BJ (cell line): ENCODE measurements at places on chromosomes 1 and 21. TPM values are rescaled to one million over a fixed set of nuclear protein-coding genes. Genes with fewer than 3 reads are reported as not detected.

Gene ATP6V1G3
- not detected in 2 replicates for polyA plus RNA-seq

DNA sequence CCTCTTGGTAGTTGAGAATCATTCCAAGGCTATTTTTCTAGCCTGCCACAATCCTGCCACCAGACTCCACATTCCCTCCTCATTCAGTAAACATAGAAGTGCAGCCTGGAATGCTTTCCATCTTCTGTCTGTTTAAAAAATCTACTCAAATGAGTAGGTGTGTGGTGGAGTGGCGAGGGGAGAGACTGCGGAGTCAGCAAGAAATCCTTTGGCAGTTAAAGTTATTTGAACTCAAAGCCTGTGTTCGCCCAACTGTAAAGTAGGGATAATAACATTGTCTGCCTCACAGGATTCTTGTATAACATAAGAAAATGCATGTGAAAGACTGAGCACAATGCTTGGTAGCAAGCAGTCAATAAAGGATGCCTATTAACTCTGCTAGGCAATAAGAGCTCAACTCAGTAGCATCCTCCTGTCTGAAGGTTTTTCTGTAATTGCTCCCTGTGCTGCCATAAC, 22.2 kb upstream of the DPT start:
- DNase-seq = no peak

- no peak for DNase-seq
Observed at GRCh38 chr1:180572760-180573159, 14.0 kb downstream of the OVAAL start.

Gene IGSF21
- not detected in 2 replicates for polyA plus RNA-seq

Gene SAMD13
- polyA plus RNA-seq = 0.20 and 0.43 TPM in 2 replicates

DNA sequence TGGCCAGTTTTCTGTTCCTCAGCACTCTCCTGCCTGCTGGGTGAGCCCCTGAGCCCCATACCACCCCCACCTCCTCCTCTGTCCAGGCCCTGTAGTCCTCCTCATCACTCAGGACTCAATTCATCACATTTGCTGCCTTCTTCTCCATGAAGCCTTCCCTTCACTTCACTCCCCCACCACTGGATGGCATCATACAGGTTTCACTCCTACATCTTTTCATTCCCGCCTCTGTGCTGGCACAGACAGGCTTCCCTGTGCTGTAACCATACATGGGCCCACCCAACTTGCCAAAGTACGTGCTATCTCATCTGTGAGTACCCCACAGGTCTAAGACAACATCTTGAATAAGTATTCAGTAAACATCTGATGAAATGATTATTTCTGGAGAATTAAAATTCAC, 56.9 kb downstream of the SLC45A1 start:
- DNase-seq = no peak

Gene PRRX1
- 152 and 154 TPM in 2 replicates for polyA plus RNA-seq

DNA sequence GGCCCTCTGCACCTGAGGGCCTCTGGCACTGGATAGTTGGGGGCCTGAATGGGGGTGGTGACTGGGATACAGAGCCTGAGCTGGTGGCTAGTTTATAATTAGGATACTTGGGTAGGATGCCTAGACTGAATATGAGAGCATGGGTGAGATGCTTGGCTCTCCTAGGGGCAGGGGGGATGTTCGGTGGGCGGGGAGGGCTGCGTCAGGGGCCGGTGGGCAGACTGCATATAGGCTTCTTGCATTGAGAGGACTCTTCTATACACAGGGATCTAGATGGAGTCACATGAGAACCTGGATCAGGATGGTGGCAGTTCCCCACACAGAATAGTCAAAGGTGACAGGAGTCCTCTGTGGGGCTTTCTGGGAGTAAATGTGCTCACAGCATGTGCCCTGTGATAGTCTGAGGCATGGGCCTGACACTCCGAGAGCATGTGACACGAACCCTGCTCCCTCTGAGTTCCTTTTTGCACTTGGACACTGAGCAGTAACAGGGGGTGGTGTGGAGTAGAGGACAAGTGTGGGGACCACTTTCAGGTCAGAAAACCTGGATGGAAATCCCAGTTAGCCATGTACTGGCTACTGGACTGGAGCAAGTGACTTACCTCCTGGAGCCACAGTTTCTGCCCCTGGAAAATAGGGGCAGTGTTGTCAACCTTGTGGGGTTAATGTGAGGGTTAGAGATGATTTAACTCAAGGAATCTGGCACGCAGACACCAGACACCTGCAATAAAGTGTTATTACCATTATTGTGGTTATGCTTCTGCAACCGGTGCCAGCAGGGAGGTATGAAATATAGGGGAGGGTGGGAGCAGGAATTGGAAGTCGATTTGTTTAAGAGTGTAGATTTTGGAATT, 2.2 kb downstream of the MAP7D1 start:
- DNase-seq = no peak

GRCh38 chr21:35127851-35128250, 78.7 kb upstream of the RUNX1 start:
- DNase-seq = no peak

DNA sequence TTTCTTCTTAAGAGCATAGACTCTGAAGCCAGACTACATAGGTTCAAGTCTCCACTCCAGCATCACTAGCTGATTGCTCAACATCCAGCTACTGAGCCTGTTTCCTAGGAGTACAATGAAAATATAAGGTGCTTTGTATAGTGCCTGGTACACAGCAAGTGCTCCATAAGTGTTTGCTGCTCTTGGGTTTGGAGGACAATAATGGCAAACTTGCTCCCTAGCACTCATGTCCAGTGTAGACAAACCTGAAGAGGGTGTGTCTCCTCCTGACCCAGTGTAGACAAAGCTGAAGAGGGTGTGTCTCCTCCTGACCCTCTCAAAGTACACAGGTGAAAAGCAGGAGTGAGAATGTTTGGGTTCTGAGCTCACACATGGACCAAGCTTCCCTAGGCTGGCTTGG, 10.5 kb upstream of the ECE1 start:
- no peak for DNase-seq

DNA sequence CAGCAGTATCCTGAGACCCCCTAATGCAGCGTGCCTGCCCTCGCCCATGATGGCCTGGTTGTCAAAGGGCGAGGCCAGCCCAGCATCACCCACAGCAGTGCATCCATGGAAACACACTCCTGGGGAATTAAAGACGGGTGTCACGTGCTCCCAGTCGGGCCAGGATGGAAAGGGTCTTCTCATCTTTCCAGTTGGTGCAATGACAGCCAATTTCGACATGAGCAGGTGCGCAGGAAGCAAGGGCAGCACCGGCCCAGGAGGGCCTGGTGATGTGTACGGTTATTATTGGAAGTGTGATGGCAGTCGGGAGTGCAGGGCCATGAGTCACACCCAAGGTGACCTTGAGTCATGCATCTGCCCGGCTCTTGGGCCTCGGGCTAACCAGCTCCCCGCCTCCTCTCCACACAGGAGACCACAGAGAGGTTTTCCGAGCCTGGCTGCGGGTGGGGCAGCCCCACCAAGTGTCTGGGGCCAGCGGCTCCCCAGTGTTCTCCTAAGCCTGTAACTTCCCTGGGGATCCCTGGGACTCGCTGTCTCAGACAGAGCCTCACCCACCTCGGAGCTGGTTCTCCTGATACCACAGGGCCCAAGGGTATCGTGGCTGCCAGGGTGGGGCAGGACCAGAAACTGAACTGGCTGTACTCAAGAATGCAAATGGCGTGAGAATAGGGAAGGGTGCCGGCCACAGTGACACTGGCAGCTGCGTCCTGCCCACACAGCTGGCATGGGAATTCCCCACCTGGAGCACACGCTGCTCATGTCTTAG, 119.8 kb downstream of the SIK1 start:
- no peak for DNase-seq

Gene RYR2
- polyA plus RNA-seq = not detected in 2 replicates

DNA sequence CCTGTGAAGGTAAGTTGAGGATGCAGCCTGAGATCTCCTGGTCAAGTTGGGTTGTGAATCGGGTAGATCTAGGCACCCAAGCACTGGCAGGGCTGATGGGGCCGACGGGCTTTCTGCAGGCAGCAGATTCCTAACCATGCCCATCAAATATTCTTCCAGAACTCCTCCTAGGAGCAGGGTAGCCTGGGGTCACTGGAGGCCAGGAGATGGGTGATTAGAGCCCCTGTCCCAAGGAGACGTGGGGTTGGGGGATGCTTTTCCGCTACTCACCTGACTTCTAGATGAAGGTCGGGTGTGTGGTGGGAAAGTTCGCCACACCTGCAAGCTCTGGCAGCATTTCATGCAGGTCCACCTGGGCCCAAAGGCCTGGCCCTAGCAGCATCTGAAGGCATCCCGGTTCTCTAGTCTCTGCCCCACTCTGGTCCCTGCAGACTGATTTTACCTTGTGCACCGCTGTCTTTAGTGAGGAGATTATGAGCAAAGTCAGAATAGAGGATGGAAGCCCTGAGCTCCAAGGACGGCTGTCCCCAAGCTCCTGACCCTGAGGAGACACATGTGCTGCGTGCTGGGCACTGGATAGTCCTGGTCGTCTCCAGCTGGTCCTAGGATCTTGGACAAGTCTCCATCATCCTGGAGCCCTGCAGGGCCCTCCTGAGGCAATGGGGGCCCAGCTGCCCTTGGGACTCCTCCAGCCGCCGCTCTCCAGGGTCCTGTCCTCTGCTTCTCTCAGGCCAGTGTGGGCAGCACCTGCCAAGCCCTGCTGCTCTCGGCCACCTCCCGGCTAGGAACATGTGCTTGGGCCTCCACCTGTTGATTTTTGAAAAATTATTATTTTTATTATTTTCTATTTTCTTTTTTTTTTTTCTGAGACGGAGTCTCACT, 21.8 kb upstream of the C2CD2 start:
- no peak for DNase-seq

Gene CCT8
- polyA plus RNA-seq = 71.6 and 163 TPM in 2 replicates

DNA sequence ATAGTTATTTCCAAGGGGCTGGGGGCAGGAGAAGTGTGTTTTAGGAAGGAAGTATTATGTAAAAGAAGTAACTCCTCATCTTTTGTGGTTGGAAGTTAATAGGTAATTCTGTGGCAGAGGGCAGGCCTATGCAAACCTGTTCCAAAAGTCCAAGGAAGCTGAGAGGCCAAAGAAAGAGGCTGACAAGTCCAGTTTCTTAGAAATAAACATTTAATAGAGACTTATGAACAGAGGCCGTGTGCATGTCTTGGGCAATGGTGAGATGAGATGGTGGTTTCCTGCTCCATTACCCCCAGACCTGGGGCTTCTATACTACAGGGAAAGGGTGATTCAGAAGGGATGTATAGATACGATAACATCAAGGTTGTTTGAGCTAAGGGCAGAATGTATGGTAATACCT, 7.6 kb upstream of the CA14 start:
- DNase-seq = no peak

DNA sequence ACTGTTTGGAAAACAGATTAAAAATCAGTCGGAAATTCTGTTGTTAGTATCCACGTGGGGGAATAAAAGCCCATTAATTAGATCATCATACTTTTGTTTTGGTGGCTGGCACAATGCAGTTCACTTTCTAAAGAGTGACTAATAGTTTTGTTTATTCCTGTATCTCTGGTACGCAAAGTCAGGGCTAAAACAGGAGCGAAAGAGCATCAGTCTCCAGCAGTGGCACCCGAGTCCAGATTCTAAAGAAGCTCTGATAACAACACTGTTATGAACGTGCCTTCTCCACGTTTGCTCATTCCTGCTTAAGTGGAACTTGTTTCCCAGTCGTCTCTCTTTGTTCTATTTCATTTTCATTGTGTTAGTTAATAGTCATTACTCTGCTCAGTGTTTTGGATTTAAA, 69.6 kb downstream of the HSPA13 start:
- DNase-seq = no peak

DNA sequence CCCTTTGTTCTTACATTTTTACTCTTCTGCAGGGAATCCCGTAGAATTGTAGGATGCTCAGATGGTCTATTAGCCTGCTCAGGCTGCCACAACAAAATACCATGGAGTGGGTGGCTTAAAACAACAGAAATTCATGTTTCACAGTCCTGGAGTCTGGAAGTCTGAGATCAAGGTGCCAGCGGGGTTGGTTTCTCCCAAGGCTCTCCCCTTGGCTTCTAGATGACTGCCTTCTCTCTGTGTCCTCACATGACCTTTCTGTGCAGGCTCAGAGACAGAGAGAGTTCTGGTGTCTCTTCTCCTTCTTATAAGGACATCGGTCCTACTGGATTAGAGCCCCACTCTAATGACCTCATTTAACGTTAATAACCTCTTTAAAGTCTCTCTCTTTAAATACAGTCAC, 41.7 kb downstream of the HUNK start:
- DNase-seq = no peak

Gene MYOG
- not detected in 2 replicates for polyA plus RNA-seq

DNA sequence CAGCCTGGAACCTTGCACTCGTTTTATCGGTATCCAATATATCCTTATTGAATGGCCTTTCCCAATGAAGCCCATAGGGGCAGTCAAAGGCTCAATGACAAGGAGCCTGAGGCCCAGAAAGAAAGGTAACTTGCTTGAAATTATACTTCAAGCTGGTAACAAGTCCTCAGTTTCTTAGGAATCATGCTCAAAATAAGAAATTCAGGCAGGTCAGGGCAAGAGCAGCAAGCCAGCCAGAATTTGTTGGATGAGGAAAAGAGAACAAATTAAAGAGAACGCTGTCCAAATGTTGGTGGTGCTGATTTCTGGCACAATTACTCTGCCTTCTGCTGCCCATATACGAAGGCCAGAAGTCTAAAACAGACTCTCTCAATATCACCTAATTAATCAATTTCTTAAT, 77.6 kb downstream of the DDX20 start:
- no peak for DNase-seq

DNA sequence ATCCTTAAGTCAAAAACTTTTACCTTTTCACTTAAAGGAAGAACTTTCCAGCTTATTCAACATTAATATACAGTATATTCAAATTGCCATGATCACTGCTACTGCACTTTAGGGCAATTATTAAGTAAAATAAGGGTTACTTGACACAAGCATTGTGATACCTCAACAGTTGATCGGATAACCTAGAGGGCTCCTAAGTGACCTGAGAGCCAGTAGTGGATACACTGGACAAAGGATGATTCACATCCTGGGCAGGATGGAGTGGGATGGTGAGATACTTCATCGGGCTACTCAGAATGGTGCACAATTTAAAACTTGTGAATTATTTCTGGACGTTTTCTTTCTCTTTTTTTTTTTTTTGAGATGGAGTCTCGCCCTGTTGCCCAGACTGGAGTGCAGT, 54.5 kb upstream of the PPM1J start:
- DNase-seq = no peak

GRCh38 chr1:191969290-191969689, 189.0 kb upstream of the RGS18 start:
- no peak for DNase-seq

DNA sequence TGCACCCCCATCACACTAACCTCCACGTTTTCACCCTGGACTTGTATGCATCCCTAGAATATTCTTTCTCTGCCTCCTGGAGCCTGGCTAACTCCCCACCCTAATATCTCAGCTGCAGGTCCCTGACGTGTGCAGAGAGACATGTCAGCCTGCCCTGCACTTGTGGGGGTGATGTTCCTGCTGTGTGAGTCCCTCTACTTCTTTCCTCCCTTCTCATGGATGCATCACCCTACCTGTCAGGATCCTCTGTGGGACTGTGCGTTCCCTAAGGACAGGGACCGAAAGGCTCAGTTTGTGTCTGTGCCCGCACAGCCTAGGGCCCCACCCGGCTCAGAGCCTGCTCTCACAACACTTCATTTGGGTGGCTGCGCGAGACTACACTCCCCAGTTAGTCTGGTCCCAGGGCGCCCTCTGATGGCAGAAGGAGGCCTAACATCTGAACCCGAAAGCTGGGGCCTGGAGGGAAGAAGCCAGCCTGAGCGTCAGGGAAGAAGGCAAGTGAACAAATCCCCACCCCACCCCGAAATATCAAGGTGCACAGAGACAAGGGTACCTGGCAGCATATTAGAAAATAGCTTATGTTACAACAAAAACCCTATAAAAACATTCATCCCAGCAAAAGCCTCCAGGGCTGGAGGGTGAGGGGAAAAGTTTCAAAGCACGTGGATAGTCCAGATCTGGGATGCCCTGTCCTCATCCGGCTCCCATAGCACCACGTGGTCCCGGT, 3.7 kb downstream of the CD52 start:
- peak; percentile 21 for DNase-seq
